ENCODE measurements at places on chromosomes 7 and 10.

- no peak for DNase-seq
These were observed 203.1 kb downstream of the ELMO1 start for GRCh38 chr7:37245590-37245989.

- no peak for DNase-seq
These were observed 112.8 kb downstream of the BAMBI start for GRCh38 chr10:28790146-28790545.

DNA sequence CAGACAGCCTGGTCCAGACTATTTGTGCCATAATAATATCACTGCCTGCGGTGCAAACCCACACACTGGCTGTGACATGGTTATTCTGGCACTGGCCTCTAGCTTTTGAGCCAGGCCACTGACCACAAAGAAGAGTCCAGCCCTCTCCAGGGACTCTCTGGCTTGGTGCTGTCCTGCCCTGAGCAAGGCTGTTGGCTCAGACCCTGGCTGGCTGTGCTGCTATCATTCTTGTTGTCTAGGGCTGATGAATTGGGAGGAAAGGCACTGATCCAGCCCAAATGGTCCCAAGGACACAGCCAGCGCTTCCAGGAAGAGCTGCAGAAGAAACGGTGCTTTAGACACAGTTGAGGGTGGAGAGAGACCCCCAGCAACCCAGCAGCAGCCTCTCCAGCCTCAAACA is 80.8 kb downstream of the TMEM130 start:
- DNase-seq = no peak

DNA sequence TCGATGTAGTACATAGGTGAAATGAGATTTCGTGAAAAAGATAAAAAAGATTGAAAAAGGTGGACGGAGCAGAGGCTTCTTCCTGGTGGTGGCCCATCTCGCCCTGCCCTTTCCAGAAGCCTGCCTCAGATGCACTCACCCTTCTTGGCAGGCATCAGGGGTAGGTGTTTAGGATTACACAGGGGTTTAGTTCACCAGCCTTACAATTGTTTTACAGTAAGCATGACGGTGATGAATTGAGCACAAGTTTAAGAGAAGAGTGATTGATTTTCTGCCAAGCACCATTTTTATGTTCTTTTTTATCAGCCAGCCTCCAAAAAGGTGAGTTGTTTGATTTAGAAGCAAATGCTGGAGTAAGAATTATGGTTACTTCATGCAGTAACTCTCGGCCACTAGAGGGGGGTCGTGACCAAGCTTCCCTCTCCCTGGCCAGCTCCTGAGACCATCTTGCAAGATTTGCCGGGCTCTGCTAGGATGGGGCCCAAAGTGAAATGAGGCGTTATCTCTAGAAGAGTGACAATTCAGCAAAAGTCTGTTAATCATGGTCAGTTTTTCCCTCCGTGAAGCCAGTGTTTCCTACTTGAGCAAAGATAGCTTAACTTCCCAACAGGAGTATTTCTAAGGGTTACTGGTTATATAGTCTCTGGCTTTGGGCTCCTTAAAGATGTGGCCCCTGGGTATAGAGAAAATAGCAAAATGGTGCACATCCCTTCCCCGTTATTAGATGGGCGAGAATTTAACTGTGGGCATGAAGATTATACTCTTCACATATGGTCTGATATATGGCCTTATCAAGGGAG is 228.8 kb downstream of the BMPER start:
- no peak for DNase-seq

- DNase-seq = no peak
These were observed 38.3 kb upstream of the PARD3 start for GRCh38 chr10:34853357-34853756.

DNA sequence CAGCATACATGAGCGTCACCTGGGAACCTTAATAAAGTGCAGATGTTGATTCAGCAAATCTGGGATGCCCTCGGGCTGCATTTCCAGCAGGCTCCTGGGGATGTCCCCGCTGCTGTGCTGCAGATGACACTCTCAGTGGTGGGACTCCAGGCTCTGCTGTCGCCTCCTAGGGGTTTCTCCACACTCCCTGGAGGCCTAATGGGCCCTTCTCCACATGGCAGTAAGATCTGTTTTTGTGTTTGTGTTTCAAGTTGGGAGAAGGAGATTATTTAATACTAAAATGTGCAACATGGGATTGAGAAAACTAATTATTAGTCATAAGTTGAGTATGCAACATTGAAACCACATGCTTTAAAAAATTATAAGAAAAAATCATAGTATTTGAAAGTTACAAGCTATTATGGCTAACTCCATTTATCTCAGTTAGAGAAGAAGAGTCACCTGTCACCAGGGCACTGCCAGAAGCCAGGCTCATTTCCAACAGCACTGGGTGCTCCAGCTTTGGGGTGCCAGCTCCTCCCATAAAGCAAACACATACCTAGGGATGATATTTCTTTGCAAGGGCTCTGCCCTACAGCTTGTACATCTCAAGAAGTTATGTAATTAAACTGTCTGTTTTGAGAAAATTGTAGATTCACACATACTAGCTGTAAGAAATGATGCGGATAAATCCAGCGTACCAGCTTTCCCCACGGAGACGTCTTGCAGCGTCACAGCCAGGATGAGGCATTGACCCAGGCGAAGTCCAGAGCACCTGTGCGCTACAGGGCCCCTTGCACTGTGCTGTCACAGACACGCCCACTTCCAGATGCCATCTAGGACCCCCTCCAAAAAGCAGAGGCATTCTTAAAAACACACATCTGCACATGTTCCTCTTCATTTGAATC is 106.4 kb downstream of the EGFR start:
- DNase-seq = no peak

DNA sequence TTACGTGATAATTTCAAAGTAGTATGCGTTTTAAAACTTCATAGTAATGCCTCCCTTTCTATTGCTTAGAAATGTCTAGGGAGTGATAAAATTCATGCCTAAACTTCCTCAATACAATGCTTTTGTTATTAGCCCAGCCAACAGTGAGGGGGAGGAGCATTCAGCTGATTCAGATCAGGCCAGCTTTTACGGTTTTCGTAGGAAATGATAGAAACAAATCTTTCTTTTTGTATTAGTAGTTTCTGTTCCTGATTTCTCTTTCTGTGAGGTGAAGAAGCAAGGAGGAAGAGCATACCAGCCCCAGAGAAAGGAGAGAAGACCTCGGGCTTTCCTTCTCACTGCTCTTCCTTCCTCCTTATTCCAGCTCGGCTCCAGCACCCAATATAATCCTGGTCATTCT is 35.2 kb upstream of the ITPRID1 start:
- no peak for DNase-seq

- peak; percentile 1 for DNase-seq
These were observed 103.0 kb upstream of the LSM8 start for GRCh38 chr7:118080947-118081346.

- DNase-seq = no peak
These were observed 116.4 kb upstream of the NANOS1 start for GRCh38 chr10:118912961-118913600.

DNA sequence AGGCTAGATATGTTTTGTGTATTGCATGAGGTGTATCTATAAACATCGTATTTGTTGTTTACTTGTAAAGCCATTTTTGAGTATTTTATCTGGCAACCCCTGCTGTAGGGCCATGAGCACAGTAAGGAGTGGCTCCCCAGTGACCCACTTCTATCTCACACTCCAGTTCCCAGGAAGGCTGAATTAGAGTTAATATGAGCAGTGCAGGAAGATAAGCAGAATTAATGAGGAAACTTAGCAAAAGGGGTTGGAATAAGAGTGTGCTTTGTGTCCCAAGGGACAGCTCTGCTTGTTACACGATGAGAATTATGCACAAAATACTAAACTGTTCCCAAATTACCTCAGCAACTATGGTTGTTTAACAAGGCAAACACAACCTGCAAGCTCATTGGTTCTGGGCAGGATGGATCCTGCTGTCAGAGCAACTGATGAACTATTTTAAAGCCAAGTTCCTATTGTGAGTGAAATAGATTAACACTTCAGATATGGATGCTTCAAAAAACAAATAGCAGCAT is 1005.8 kb downstream of the NRG3 start:
- no peak for DNase-seq

DNA sequence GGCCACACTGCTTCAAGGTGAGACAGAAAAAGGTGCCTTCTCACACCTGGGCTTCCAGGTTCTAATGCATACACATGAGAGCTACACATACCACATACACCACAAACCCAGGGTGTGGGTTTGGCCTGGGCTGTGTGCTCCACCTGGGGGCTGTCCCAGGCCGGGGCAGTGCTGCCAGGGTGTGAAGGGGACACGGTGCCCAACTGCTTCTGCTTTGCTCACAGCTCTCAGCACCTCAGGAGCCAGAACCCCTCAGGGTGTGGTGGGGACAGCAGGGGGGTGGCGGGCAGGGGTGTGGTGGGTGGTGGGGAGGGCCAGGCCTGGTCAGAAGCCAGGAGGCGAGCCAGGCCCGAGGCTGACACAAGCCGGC is 51.1 kb downstream of the TMEM209 start:
- DNase-seq = no peak

GRCh38 chr7:5348134-5349004 is 65.6 kb downstream of the SLC29A4 start:
- DNase-seq = no peak

DNA sequence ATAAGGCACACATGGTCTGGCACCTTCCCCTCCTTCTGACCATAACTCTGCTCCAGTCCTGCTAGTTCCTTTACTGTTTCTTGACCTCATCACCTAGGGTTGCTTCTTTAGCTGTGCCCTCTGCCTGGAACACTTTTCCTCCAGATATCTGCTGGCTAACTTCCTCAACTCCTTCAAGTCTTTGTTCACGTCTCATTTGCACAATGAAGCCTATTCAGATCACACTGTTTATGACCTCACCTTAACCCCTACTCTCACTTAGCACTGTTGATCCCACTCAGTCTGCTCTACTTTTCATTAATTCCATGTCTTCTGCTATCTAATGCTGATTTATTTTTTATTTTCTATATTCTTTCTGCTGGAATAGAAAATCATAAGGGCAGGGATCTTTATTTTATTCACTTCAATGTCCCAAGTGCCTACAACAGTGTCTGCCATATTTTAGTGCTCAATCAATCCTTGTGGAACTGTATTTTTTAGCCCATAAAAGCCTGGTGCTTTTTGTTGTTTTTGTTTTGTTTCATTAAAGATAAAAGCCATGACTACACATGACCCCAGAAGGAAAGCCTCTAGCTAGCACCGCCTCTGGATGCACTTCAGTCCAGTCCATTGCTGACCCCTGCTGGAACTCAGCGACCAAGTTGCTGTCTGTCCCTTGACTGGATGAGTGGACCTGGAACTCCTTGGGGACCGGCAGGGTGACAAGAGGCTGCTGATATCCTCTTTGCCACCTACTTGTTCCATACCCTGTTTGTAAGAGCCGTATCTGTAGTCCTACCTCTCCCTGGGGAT is 12.3 kb downstream of the KLF14 start:
- no peak for DNase-seq

- DNase-seq = peak; percentile 14
These were observed 75.1 kb downstream of the EBF3 start for GRCh38 chr10:129888784-129889616.

- no peak for DNase-seq
These were observed 126.5 kb downstream of the GFRA1 start for GRCh38 chr10:116146372-116147140.

- no peak for DNase-seq
These were observed 1.8 kb downstream of the PARP12 start for GRCh38 chr7:140060788-140061606.

DNA sequence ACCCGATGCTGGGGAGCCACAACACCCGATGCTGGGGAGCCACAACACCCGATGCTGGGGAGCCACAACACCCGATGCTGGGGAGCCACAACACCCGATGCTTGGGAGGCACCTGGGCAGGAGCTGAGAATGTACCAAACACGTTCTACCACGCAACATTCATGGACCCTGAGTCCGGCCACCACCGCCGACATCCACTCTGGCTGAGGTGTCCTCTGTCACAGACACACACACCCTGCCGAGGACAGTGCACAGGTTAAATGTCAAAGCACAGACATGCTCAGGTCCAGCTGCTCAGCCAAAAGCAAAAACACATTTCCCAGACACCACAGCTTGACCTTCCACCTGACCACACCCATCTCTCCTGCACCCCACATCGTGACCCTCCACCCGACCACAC is 148.4 kb downstream of the DIP2C start:
- DNase-seq = no peak

- DNase-seq = no peak
These were observed 252.4 kb upstream of the GHITM start for GRCh38 chr10:83886871-83887270.

DNA sequence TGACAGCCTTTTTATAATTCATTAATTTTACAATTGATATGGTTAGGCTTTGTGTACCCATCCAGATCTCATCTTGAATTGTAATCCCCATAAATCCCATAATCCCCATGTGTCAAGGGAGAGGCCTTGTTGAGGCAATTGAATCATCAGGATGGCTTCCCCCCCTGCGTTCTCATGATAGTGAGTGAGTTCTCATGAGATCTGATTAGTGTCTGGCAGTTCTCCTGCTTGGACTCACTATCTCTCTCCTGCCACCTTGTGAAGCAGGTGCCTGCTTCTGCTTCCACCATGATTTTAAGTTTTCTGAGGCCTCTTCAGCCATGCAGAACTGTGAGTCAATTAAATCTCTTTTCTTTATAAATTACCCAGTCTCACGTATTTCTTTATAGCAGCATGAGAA is 165.7 kb upstream of the GNAI1 start:
- no peak for DNase-seq

Data from activated T-helper 1 cell treated with anti-CD3 and anti-CD28 coated beads, Interleukin-2, amount 50 U/mL, for 16 hours (primary cell).